K562 (cell line): ENCODE measurements at places on chromosomes 7 and 10.
A peak's percentile ranks its signal among the peaks of the same experiment; 100 is the strongest.

- peak; percentile 67 for DNase-seq
Observed at GRCh38 chr10:79052291-79053080, 16.3 kb upstream of the ZMIZ1 start.

DNA sequence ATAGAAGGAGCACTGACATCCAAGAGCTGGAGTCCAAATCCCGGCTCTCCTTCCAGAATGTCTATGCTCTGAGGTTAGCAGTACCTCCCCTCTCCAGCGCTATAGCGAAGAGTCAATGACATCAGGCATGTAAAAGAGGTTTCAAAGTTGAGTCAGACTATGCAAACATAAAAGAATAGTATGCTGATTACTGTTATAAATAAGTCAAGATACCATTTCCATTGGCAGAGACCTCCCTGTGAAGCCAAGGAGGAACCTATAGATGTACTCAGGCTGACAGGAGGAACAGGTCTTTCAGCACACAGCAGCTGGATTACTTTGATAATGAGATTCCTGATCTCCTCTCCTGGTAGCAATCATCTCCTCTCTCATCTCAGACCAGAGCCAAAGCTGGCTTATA lies 103.9 kb upstream of the EFCAB10 start:
- DNase-seq = no peak

GRCh38 chr10:12699781-12700556 lies 301.5 kb downstream of the CCDC3 start:
- no peak for DNase-seq

DNA sequence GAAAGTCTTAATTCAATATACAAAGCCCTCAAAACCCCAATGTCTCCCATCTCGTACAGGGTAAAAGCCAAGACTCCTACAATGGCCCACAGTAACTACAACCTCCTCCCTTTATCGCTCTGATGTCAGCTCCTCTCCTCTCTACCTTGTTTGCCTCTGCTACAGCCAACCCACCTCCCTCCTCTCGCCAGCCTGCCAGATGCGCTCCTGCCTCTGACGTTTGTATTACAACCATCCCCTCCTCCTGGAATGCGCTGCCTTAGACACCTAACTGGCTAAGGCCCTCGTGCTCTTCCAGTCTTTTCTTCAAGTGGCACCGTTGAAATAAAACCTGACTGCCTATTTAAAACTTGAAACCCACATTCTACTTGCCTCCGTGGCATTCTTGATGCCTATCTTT lies 115.3 kb upstream of the MYO3A start:
- DNase-seq = no peak

DNA sequence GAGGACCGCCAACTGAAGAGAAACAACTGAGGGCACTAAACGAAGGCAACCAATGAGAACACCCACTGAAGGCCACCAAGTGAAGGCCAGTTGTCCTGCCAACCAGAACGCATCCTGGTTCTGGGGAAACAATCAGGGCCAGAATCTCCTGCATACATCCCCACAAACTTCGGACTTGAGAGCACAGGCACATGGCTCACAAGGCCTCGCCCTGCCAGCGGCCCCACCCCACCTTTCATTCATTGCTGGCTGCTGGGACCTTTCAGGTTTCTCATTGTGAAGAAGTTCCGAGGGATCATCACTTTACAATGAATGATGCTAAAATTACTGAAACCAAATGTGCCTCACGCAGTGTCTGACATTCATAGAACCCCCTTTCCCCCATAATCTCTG lies 79.2 kb upstream of the ABI1 start:
- no peak for DNase-seq

GRCh38 chr7:136324073-136324704 lies 347.0 kb upstream of the MTPN start:
- DNase-seq = peak; percentile 74

DNA sequence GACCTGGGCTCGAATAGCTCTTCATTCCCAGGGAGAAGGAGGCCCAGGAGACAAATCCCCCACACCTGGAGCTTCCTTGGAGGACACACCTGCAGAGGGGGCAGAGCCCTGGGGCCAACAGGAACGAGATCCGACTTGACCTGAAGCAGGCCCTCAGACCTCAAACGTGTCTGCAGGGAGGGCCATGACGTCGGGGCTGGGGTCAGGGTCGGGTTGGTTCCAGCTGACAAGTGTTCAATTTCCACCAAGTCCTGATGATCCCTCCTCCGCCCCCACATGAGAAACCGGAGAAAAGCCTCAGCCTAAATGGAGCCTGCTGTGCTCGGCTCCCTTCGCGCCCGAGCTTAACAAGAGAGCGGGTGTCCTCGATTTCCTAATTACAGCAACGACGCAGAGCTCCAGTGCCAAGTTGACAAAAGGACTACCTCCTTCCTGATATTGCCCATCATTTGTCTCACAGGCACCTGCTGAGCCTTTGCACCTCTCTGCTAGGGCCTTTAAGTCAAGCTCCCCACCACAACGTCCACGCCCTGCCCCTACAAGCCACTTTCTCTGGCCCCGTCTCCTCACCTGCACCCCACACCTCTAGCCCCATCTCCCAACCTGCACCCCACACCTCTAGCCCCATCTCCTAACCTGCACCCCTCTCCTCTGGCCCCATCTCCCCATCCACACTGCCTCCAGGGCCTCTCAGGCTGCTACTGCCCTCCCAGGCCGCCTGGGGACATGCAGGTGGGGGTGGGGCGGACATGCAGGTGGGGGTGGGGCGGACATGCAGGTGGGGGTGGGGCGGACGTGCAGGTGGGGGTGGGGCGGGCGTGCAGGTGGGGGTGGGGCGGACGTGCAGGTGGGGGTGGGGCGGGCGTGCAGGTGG lies 519.4 kb downstream of the GLRX3 start:
- DNase-seq = no peak

DNA sequence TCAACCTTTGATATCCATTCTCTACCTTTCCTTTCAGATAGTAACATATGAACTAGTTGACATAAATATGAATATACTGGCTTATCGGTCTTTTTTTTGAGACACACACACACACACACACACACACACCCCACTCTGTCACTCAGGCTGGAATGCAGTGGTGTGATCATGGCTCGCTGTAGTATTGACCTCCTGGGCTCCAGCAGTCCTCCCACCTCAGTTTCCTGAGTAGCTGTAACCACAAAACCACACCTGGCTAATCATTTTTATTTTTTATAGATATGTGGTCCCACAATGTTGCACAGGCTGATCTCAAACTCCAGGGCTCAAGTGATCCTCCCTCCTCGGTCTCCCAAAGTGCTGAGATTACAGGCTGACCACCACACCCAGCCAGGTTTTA lies 14.2 kb upstream of the NT5C3A start:
- no peak for DNase-seq
